ENCODE measurements at places on chromosomes 11 and 22. TPM values are rescaled to one million over a fixed set of nuclear protein-coding genes. Genes with fewer than 3 reads are reported as not detected.

- DNase-seq: no peak
Measured at GRCh38 chr11:92035488-92035887, 189.1 kb upstream of the FAT3 start.

GRCh38 chr22:29136782-29137700 lies 64.2 kb downstream of the KREMEN1 start:
- DNase-seq: no peak

GRCh38 chr22:36411589-36412258 lies 24.0 kb upstream of the MYH9 start:
- DNase-seq: peak; percentile 52

- DNase-seq: no peak
Measured at GRCh38 chr22:36029406-36029755, 757 bp upstream of the RBFOX2 start.

- peak; percentile 18 for DNase-seq
Measured at GRCh38 chr11:87097582-87097981, 59.8 kb downstream of the TMEM135 start.

DNA sequence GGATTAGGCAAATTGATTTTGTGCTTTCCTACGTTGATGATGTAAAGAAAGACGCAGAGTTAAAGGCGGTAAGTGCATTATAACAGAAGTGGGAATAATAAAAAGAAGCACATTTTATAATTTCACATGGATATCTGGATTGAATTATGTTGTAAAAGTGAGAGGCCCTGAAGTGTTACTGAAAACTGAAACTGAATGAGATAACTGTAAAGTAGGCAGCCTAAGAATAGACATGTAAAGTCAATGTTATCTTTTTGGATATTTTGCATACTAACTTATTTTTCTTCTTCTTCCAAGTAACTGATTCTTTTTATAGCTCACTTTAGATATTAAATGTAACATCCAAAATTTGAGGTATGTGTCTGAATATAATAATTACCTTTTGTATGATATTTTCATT lies 28.3 kb downstream of the ANO5 start:
- DNase-seq: no peak

GRCh38 chr11:59769828-59770227 lies 14.7 kb downstream of the STX3 start:
- DNase-seq: no peak

- no peak for DNase-seq
Measured at GRCh38 chr11:73396251-73396930, 20.2 kb downstream of the RELT start.

- DNase-seq: no peak
Measured at GRCh38 chr11:80515097-80515496, 1074.3 kb upstream of the TENM4 start.

DNA sequence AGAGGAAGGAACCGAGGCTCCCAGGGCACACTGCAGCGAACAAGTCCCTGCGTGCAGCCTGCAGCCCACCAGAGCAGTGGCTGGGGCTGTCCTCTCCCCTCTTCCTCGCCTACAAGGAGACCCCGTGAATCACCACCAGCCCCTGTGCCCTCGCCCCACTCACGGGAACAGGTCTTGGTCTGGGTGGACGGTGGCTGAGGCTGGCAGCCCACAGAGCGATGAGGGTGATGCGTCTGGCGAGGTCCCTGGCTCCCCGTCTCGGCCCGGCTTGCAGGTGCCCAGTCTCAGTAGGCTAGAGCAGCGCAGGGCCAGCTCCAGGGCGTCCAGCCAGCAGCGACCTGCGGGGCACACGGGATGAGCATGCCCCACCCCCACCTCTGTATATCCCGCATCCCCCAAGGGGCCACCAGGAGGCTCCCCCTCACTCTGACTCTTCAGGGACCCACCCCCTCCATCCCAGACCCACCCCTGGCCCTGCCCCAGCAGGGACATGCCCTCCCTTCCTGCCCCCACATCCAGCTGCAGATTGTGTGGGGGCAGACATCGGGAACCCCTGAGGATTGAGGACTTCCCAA lies 50.5 kb upstream of the CARS1 start:
- no peak for DNase-seq

DNA sequence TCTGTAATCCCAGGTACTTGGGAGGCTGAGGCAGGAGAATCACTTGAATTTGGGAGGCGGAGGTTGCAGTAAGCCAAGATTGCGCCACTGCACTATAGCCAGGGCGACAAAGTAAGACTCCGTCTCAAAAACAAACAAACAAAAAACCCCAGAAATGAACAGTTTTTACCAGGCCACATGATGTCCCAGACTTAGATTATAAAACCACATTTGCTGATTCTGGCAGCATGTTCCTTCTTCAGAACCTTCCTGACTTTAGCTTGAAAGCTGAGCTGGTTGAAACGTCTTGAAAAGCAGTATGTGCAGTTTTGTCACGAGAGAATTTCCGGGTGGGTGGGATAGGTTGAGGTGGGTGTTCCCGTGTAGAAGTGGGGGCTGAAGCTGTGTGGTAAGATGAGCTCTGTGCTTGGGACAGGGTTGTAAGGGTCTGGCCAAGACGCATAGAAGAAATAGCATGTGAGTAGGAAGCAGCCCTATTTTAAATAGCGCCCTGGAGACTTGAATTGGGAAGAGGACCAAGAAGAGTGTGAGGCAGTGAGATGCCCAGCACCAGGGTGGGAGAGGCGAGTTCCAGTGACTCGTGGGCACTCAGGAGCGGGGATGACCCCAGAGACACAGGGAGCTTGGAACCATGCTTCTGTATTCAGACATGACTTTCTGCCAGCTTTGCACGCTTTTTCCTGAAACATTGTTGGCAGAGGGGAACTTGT lies 7.6 kb downstream of the AP2A2 start:
- no peak for DNase-seq

DNA sequence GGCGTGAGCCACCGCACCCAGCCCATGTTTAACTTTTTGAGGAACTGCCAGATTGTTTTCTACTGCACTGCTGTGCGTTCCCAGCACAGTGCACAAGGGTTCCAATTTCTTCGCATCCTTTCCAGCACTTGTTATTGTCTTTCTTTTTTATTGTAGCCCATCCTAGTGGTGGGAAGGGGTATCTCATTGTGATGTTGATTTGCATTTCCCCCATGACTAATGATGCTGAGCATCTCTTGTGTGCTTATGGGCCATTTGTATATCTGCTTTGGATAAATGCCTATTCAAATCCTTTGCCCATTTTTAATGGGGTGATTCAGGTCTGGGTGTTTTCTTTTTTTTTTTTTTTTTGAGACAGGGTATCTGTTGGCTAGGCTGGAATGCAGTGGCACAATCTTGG lies 36.6 kb upstream of the SYT7 start:
- DNase-seq: no peak

- DNase-seq: no peak
Measured at GRCh38 chr11:63510360-63511047, 4.6 kb downstream of the LGALS12 start.

- no peak for DNase-seq
Measured at GRCh38 chr11:58770166-58770565, 38.4 kb upstream of the GLYAT start.

DNA sequence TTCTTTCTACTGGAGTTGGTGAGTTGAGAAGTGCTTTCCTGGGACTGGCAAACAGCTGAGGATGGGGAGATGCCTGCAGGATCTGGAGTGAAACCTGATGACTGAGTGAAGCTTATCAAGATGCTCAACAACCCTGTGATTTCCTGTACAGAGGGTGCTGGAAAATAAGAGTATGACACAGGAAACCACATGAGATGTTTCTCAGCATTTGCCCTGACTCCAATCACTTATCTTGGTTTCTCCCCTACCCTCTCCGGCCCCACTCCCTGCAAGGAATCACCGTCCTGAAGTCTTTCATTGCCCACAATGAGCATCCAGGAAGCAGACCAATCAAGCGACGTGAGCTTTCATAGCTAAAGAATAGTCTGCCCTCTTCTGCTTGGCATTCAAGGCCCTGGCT lies at the start of gene MRGPRX2:
TSS of gene MRGPRX2 (minus strand) at position 89 of the 400 bp plus-strand sequence. CDS start 4,315 bp downstream, outside the sequence.
- DNase-seq: peak; percentile 10

GRCh38 chr11:65329944-65330403 lies 3.7 kb upstream of the DPF2 start:
- peak; percentile 68 for DNase-seq

DNA sequence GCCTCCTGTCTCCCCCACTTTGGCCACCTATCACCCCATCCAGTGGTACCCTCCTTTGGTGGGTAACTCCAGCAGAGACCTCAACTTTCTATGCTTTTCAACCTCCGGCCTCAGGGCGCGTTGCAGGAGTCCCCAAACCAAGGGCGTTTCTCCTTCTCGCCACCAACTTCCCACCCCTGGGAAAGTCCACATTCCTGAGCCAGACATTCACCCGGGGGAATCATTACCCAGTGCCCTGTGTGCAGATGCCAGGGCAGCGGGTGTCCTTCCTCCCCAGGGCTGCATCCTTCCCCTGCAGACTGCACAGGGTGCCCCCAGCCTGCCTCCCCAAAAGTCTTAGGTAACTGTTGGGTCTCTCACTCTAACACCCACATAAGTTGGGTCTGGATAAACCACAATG lies 26.4 kb downstream of the MYEOV start:
- no peak for DNase-seq

DNA sequence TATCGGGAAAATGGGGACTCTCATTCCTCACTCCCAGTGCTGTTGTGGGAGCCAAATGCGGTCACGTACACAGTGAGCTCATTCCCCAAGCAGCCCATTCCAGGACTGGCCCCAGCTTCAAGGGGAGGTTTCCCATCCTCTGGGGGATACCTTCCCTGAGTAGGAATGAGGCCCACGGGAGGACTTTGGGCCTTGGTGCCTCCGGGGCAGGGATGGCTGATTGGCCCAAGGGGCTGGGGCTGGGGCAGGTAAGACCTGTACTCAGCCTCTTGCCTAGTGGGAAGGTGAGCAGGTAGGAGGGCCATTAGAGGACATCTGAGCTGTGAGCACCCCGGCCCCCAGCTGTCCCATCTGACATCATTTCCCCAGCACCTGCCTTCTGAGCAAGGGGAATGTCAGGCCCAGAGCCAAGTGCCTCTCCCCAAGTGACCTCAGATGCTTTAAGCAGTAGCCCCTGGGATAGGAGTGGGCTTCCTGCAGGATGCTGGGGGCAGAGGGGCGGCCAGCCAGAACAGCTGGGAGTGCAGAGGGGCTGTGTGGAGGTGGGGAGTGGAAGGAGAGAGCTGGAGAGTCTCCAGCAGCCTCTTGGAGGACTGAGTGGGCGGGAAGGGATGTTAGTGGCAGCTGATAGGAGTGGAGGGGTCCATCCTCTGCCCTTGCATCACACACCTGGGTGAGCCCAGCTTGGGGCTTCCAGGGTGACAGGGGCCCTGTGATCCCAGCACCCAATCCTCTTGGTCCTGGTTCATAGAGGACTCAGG lies 58.4 kb downstream of the CD82 start:
- DNase-seq: no peak

DNA sequence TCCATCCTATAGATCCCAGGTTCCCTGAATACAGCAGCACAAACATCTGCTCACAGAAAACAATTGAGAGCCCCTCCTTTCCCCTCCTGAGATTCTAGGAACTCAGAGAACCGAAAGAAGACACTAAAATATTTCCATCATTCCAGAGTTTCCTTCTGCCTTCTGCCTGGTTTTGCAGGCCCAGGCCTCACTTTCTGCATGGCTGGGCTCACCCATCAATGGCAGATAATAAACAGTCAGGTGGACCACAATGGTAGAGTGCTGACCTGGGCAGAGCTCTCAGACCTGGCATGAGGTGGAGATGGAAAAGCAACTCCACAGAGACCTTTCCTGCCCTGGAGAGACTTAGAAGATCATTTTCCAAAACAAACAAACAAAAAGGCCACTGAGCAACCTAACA lies 389.1 kb downstream of the NXPE2 start:
- DNase-seq: no peak

DNA sequence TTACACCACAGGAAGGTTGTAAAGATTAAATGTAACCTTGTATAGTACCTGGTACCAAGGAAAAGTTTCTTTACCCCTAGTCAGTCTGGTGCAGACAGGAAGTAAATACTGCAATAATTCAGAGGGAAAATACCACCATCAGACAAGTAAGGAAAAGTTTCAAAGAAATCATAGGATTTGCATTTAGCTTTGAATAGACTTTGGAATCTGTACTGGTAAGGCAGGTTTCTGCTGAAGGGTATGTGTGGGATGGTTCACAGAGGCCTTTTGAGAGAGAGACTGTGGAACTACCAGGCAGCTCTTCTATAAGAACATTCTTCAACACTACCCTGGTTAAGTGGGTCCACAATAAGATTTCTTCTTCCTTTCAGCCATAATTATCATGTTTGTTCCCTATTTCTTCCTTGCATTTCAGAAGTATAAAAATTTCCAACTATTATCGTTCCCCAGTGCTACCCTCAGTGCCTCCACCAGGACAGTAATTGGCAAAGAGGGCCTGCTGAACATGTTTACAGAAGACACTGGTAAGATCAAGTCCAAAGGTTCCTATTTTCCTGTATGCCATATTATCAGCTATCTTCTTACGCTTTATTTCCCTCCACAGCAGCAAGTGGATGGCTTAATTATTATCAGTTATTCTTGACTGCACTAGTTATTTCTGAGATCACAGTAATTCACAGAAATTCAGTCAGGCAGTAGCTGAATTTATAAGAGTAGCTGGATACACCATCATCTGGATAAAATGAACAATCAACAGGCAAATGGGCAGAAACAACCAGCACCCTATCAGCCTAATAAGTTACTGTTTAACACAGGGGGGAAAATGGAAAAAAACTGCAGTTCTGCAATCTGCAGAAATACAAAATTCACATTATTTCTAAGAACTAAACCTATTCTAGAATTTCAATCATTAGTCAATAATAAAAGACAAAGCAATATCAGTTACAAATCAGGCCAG lies 48.5 kb downstream of the PITPNB start:
- DNase-seq: no peak

DNA sequence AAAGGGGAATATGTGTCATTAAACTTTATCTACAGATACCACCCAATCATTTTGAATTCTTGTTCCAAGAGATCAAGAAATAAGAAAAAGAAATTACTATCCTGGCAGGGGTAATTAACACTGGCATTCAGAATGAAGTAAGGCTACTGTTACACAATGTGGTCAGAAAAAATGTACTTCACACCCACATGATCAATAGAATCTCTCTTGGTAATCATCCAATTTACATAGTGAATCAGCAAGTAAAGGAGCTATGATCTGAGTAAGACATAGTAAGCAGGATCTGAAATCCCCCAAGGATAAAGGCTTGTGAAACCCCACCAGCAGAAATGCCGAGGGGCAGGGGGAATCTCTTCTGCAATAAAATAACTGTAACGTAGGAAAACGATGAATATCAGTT lies 466.5 kb downstream of the FAM181B start:
- no peak for DNase-seq

NOL12 gene
- total RNA-seq: 50.0 TPM

DGCR6 gene
- total RNA-seq: 2.1 TPM

TEX12 gene
- total RNA-seq: 0.25 TPM

GSTT2B gene
- not detected for total RNA-seq

HEPHL1 gene
- total RNA-seq: not detected

SNX32 gene
- 2.4 TPM for total RNA-seq

CBLIF gene
- not detected for total RNA-seq

PDE3B gene
- total RNA-seq: 46.5 TPM

SPDYC gene
- total RNA-seq: not detected
